ENCODE measurements at places on chromosomes 1 and 21. TPM values are rescaled to one million over a fixed set of nuclear protein-coding genes. Genes with fewer than 3 reads are reported as not detected.

DNA sequence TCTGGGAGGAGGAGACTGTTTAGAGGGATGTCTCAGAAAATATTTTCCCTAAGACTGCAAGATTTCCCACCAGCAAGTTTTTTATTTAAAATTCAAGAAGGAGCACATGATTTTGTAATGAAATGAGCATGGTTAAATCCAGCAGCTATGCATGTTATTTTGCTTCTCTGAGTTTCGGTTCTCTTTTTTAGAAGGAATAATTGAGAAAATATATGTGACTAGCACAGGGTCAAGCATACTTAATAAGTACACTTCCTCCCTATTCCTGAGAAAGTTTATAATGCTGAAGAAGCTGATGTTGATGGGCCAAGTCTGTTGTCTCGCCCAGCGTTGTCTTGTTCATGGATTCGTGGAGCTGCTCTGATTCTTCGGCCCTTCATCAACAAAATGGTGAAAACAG, 51.2 kb downstream of the EXO1 start:
- no peaks in the 10 kb centered on the region for H3K27me3 ChIP-seq
- no peak overlapping the region for H3K27ac ChIP-seq
- no peak for DNase-seq
- H3K4me3 ChIP-seq = no peak overlapping the region
- H3K4me1 ChIP-seq = no peaks in the 10 kb centered on the region

GRCh38 chr1:7467476-7468175, 303.5 kb upstream of the VAMP3 start:
- H3K4me3 ChIP-seq = no peak overlapping the region
- H3K27me3 ChIP-seq = no peaks in the 10 kb centered on the region
- no peaks in the 10 kb centered on the region for H3K4me1 ChIP-seq

- H3K27ac ChIP-seq = no peak overlapping the region
- peaks cover under 1% of the 10 kb centered on the region for H3K36me3 ChIP-seq
- H3K27me3 ChIP-seq = no peaks in the 10 kb centered on the region
- no peak for DNase-seq
- no peak overlapping the region for H3K4me3 ChIP-seq
Measured at GRCh38 chr1:226948996-226949395, 8.9 kb downstream of the COQ8A start.

- H3K27me3 ChIP-seq = no peaks in the 10 kb centered on the region
- H3K4me3 ChIP-seq = no peak overlapping the region
- DNase-seq = no peak
- no peaks in the 10 kb centered on the region for H3K36me3 ChIP-seq
- H3K27ac ChIP-seq = no peak overlapping the region
- H3K4me1 ChIP-seq = peaks cover 5% of the 10 kb centered on the region
Measured at GRCh38 chr1:56334047-56334446, 245.3 kb downstream of the PLPP3 start.

- no peaks in the 10 kb centered on the region for H3K27me3 ChIP-seq
- DNase-seq = no peak
- no peak overlapping the region for H3K27ac ChIP-seq
- no peak overlapping the region for H3K4me3 ChIP-seq
Measured at GRCh38 chr1:246397046-246397445, 110.0 kb downstream of the SMYD3 start.

GRCh38 chr1:221559911-221560310, 182.0 kb downstream of the DUSP10 start:
- H3K4me3 ChIP-seq = no peak overlapping the region
- peaks cover 14% of the 10 kb centered on the region for H3K27me3 ChIP-seq
- no peaks in the 10 kb centered on the region for H3K4me1 ChIP-seq
- no peak for DNase-seq
- no peak overlapping the region for H3K27ac ChIP-seq
- no peaks in the 10 kb centered on the region for H3K36me3 ChIP-seq

GRCh38 chr1:165960881-165961280, 133.5 kb downstream of the UCK2 start:
- H3K36me3 ChIP-seq = no peaks in the 10 kb centered on the region
- DNase-seq = no peak
- H3K4me3 ChIP-seq = no peak overlapping the region
- peaks cover 6% of the 10 kb centered on the region for H3K27me3 ChIP-seq

DNA sequence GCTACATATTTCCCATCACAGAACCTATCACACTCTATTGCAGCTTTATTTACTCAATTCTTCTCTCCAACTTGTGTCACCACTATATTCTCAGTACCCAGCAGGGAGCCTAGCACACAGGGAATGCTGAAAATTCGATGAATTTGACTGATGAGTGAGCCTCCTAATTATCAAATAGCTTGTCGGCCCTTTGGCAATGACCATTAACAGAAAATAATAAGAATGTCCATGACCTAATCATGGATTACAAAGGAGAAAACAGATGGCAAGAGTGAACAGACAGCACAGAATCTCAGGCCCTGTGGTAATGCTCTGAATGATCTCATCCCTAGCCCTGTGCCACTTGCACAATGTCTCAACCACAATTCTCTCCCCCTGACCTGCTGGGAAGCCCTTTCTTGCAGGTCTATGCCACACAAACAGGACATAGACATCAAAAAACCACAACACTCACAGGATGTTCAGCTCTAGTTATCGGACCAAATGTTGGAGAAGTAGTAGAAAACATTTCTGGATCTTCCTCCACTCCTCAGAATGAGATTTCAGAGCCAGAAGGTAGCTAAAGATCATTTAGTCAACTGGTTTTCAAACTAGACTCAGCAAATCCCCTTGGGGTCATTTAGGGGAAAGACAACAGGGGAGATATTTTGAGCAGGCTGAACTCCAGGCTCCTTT, 68.4 kb downstream of the LUZP1 start:
- H3K27ac ChIP-seq = peak overlapping the region; percentile 79
- no peaks in the 10 kb centered on the region for H3K27me3 ChIP-seq
- H3K36me3 ChIP-seq = peaks cover 5% of the 10 kb centered on the region
- peak; percentile 47 for DNase-seq

DNA sequence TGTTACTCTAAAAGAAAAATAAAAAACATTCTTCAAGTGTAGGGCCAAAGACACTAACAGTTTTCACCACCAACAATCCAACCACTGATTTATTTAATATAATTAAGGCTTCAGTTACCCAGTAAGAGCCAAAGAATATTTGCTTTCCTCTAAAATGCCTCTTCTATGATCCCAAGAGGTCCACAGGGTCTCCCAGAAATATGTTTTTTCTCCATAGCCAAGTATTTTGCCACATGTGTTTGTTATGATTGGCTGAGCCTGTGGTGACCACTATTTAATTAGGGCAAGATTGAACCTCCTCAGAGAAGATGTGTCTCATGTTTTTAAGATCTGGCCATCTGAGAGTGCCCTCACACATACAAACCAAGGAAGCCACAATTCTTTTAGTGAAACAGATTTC, 135.9 kb downstream of the TPR start:
- H3K36me3 ChIP-seq = no peaks in the 10 kb centered on the region
- no peak for DNase-seq
- no peaks in the 10 kb centered on the region for H3K4me1 ChIP-seq
- H3K27me3 ChIP-seq = peaks cover 9% of the 10 kb centered on the region
- no peak overlapping the region for H3K4me3 ChIP-seq

- no peak overlapping the region for H3K4me3 ChIP-seq
- no peak for DNase-seq
- no peaks in the 10 kb centered on the region for H3K36me3 ChIP-seq
- no peaks in the 10 kb centered on the region for H3K27me3 ChIP-seq
- H3K27ac ChIP-seq = no peak overlapping the region
Measured at GRCh38 chr21:27584256-27584655, 617.4 kb upstream of the ADAMTS5 start.

- H3K4me3 ChIP-seq = no peak overlapping the region
- peaks cover 23% of the 10 kb centered on the region for H3K27me3 ChIP-seq
- peaks cover 3% of the 10 kb centered on the region for H3K36me3 ChIP-seq
- no peaks in the 10 kb centered on the region for H3K4me1 ChIP-seq
- no peak for DNase-seq
Measured at GRCh38 chr1:197984289-197984688, 67.1 kb downstream of the LHX9 start.

Gene COL24A1
- total RNA-seq = not detected

Data from activated T-helper 1 cell treated with anti-CD3 and anti-CD28 coated beads, Interleukin-12 subunit alpha, Interleukin-12 subunit beta, Interleukin-2, Interleukin-4 antibody, amounts not matched to agents 30 ng/mL and 10 ng/mL and 1 ng/mL, durations not matched to agents 14 hours and 24 hours and 36 hours (primary cell).